DMS79 (cell line): ENCODE measurements at places on chromosomes 5 and 9.

DNA sequence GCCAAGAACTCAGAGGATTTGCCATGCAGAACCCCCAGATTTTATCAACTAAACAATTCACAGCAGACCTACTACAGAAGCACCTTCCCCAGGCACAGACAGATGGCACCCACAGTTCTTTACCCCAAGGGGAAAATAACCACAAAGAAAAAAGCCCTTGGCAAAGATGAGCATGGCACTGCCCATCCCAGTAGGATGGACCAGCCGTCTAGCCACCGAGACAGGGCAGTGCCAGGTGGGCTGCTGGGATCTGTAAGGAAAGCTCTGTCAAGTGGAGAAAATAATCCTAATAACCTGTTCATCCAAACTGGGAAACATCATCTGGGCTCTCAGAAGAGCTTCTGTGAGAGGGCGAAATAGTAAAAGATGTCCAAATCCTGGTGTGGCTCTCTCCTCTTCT, 130.0 kb downstream of the COL23A1 start:
- DNase-seq: no peak

DNA sequence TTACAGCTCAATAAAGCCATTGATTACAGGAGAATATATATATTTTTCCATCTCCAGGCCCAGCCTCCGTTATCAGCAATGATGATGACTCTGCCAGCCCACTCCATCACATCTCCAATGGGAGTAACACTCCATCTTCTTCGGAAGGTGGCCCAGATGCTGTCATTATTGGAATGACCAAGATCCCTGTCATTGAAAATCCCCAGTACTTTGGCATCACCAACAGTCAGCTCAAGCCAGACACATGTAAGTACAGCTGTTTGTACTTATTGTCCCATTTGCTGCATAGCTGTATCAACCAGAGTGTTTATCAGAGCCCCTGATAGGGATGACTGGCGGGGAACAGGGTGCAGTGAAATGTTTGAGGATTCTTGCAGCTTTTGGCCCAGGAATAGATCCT, 197.7 kb downstream of the NTRK2 start:
- no peak for DNase-seq

DNA sequence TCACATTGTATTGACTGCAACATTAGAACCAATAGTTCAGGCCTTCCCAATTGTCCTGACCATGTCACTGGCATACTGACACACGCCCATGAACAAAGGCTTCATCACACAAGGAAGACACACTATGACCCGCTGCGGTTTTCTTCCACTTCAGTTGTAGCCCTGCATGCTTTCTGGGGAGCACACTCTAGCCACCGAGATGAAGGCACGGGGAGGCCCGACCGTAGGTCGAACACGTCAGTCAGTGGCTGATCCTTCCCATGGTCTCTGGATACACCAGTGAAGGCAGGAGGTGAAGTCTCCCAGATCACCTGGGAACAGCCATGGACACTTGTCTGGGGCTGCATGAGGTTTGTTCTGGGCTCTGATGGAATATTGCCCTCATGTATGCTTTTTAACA, 224.7 kb downstream of the FSTL4 start:
- DNase-seq: no peak

DNA sequence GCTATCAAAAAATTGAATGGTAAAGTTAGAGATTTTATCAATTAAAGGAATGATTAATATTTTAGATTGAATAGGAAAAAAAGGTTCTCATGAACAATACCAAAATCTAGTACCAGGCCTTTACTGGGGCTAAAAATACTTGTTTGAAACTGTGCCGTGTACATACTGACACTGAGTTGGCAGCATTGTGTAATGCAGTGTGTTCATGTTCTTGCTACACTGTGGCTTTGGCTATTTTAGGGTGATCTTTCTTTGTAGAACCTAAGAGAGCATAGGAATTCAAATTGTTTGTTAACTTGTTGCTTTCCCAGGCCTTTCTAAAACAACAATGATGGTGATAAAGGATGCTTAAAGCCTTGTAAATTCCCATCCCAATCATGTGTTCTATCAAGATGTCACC, 80.9 kb downstream of the KIF4B start:
- no peak for DNase-seq

GRCh38 chr9:18795947-18796671, 236.9 kb downstream of the SAXO1 start:
- no peak for DNase-seq

- no peak for DNase-seq
Measured at GRCh38 chr9:131574730-131575640, 29.7 kb downstream of the PRRT1B start.

GRCh38 chr9:107638521-107639310, 149.1 kb upstream of the KLF4 start:
- no peak for DNase-seq

DNA sequence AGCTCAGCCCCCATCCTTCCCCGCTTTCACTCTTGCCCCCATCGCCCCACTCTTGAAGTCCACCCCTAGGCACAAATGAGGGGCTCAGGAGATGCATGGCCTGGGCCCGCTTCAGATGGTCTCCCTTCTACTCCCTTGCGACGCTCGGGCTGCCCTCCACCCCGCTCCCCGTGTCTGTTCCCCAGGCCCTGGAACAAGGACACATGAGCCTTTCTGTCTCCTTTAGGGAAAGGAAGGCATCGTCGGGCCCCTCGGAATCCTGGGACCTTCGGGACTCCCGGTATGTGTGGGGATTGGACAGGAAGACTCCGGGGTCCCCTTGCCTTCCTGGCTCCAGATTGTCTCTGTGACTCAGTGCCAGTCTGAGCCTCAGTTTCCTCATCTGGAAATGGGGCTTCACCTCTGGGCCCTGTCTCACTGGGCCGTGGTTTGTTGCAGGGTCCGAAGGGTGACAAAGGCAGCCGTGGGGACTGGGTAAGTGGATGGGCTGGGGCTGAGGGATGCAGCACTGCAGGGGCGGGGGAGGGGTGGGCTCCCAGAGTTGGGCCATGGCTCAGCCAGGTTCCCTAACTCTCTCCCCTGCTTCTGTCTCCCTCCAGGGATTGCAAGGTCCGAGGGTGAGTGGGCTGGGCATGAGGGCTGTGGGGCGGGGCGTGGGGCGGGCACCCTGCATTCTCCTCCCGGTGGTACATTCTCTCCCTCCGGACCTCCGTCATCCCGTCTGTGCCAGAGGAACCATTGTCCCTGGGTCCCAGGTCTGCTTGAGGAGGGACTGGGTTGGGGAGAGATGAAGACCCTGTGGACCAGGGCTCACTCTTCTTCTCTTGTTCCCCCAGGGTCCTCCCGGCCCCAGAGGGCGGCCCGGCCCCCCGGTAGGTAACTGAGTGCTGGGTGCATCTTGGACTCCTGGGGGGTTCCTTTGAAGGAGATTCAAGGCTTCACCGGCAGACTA, 21.8 kb upstream of the ORM1 start:
- DNase-seq: no peak

GRCh38 chr9:36049408-36049807, 12.7 kb downstream of the RECK start:
- no peak for DNase-seq

- DNase-seq: no peak
Measured at GRCh38 chr5:91332267-91333045, 50.7 kb downstream of the ARRDC3 start.

DNA sequence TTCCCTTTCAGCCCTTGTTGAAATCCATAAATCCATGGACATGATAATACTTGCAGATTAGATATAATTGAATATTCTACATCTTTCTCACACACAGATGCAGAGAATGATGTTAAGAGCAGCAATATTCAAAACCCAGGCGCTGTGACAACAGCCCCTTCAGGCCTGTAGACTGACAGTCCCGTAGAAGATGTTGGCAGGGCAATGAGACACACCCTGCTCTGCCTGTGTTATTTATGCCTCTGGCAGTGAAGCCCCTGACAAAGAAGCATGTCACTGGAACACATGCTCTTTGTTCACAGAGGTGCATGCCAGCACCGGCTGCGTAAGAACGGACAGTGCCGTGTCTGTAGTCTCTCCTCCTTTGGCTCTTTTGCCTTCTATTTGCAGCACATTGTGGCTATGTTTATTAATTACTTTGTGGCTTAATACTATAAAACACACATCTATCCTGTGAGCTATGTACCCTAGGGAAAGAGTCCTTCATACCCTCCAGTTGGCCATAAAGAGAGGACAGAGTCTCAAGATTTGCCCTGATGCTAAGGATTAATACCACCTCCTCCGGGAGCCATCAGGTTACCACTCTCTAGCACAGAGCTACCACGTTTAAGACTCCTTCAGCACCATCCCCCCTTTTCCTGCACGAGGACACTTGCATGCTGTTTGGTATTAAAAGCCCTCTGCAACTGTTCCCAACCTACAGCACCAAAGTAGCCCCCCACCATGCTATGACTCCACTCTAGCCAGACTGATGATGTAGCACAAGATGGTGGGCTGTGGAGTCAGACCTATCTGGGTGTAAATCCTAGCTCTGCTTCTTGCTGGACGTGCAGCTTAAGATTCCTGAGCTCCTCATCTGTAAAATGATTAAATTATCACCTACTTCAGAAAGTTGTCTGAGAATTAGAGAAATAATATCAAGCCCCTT, 2.0 kb upstream of the ANP32B start:
- no peak for DNase-seq

DNA sequence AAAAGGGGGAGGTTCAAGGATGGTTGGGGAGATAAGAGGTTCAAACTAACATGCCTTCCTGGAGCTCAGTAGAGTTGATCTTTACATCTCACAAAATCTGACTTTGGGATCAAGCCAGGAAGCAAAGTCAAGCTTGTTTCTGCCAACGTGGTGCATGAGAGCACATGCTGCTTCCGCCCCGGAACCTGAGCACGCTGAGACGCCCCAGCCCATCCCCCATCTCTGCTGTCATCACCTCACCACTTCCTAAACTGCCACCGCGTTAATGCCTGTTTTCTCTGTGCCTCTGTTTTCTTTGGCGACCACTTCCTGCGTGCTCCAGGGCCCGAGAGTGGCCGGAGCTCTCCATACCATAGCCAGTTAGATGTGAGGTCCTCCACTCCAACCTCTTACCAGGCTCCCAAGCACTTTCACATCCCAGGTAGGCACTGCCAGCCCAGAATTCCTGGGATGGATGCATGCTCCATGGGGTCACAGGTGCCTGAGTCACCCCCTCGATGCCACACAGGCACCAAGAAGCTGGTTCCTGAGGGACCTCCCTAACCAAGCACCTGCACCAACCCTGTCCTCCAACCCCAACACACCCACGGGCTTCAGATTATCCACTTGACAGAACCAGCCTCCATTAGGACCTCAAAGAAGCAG, 31.2 kb upstream of the AFAP1L1 start:
- no peak for DNase-seq

DNA sequence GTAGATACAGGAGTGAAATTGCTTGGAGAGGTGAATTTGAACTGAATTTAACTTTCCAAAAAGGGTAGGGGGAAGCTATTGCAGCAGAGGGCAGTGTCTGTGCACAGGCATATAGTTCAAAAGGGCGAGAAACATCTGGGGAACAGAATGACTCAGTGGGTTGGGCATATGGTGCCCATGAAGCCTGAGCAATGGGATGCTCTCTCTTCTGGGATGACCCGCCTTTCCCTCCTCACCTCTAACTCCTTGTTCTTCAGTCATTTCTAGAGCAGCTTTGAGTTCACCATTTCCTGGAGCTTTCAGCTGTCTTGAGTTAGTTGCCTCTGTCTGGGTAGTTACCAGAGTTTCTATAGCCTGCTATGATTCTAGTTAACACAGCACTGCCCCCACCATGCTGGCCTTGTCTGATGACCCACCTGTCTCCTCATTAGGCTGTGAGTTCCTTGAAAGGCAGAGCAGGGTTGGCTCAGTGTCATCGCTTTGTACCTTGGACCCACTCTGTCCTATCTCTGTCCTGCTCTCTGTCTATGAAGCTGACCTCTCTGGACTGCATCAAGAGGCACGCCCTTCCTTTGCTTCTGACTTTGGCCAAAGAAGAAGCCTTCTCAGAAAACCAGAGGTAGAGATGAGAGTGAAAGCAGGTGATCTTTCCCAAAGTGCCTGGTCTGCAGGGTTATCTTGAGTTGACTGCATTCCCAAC, 299.6 kb upstream of the KLF4 start:
- no peak for DNase-seq

GRCh38 chr9:134773842-134774241, 106.8 kb upstream of the FCN2 start:
- DNase-seq: no peak
